Activated T-cell treated with anti-CD3 and anti-CD28 coated beads for 48 hours (primary cell): ENCODE measurements at places on chromosomes 2 and 18.

GRCh38 chr2:45119038-45119437 is 109.8 kb upstream of the SIX2 start:
- no peak for DNase-seq

- DNase-seq: no peak
Observed at GRCh38 chr2:50126845-50127244, 905.1 kb downstream of the NRXN1 start.

- no peak for DNase-seq
Observed at GRCh38 chr2:11558214-11558886, 24.5 kb downstream of the GREB1 start.

DNA sequence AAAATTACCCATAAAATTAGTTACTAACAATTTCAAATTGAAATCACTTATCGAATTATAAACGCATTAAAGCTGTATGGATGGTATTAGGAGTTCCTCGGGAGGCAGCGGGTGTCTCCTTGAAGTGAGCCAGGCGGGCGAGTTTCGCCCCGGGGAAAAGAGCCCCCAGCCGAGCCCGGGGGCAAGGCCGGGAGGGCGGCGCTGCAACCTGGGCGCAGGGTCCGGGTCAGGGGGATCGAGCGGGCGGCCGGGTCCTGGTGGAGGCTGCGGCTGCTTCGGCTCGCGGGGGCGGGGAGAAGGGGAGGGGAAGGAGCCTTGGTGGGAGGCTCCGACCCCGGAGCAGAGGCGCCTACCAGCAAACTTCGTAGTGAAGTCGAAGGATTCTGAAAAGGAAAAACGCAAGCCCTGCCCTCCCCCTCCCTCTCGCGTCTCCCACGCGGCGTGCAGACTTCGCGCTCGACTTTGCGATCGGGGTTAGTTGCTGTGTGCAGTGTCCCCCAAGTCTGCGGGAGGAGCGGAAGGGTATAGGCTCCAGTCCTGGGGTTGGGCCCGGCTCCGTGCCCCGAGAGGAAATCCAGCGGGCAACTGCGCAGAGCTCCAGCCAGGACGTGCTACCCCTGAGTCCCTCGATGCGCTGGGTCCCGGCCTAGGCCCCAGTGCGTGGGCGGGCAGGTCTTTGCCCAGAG is 140.8 kb downstream of the MEIS1 start:
- DNase-seq: no peak

DNA sequence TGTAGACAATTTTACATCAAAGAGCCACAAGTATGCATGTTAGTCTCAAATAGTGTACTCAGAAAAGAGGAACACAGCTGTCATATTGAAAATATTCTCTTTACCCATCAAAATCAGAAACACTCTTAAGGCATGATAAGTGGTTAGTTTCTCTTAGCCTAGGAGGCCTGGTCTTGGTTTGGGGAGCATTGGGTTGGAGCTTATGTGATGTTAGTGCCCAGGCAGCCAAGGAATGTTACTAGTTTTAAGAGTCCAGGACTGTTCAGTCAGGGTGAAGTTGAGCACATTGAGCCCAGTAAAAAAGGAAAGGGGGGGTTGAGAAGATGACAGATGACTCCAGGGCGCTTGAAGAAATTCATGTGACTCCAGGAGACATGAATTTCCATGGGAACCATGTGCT is 340.6 kb downstream of the HRH4 start:
- no peak for DNase-seq

- no peak for DNase-seq
Observed at GRCh38 chr2:62826141-62826540, 120.6 kb downstream of the EHBP1 start.

GRCh38 chr2:38259311-38259710 is 117.8 kb downstream of the ATL2 start:
- no peak for DNase-seq

DNA sequence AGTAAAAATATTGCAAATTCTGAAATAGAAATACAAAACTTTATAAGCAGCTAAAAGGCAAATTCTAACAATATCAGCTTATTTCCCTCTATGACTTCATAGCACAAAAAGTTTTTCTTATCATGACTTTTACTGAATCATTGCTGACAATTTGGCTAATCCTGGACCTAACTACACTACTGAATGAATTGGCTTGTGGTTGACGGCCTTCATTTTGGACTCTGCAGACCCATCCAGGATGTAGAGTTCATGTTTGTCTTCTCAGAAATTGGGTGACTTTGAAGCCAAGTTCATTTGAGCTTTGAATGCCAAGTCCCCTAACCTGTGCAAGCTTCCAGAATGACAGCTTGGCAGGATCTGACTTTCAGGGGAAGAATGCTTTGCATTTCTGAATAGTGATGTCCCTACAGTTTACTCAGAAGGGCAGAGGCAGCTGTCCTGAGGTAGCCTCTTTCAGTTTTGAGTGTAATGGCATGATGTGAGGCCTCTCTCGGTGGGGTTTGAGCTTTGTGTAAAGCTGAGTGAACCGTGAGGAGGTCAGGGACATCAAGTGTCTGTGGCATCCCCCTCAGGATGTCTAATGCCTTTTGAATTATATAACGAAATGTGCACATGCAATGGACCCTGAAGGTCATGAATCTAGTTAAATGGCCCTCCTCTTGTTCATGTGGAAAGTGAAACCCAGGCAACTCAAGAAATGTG is 48.0 kb downstream of the EFEMP1 start:
- no peak for DNase-seq

- DNase-seq: no peak
Observed at GRCh38 chr18:59015531-59016152, 124.0 kb upstream of the SEC11C start.

DNA sequence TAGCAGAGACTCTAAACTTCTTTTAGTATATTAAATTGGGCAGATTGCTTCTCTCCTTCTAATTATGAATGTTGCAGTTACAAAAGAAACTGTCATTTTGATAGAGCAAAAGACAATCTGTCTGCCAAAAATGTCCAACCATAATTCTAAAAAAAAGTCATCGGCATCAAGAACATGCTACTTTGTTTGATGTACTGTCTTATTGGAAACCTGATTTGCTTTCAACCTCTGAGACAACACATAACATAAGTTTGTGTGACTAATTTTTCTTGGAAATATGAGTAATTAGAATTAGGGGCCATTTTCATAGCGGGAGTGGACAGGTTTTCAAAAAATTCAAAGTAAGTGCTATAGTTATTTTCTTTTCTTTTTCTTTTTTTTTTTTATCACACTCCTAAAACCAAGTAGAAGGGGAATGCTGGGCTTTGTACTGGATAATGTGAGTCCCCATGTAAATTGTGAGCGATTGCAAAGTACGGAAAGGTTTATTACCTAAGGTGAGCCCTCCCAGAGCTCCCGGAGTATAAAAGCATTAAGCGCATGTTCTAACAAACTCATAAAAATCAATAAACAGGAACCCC is 59.1 kb downstream of the ZEB2 start:
- no peak for DNase-seq

DNA sequence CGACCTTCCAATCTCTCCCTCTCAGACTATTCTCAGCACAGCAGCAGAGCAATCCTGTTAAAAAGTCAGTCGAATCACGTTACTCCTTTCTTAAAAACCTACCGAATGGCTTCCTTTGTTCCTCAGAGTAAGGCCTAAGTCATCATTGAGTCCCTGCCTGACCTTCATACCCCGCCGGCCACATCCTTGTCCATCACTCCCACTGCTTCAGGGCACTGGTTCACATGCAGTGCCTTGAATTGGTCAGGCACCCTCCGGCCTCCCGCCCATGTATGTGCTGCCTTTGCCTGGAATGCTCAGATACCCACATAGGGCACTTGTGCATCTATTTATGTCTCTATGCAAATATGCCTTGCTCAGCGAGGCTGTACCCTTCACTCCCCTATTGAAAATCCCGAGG is 206.4 kb downstream of the DLGAP1 start:
- DNase-seq: no peak

DNA sequence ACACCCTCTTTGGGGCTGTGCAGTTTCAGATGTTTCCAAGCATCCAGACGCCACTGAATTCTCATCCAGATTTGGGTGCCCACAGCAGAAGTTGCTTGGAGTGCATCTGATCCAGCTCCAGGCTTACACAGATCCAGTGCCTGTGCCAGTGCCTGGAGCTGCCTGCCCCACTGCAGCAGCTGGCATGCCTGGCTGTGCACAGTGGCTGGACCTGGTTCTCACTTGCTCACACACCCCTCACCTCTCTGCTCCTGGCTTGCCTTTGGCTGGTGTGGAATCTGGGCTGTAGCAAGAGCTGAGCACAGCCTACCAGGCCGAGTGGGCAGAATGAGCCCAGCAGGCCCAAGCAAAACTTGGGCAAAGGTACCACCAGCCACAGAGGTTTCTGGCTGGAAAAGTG is 137.9 kb downstream of the SPAG16 start:
- DNase-seq: no peak

- no peak for DNase-seq
Observed at GRCh38 chr2:187865025-187865424, 310.8 kb upstream of the TFPI start.

DNA sequence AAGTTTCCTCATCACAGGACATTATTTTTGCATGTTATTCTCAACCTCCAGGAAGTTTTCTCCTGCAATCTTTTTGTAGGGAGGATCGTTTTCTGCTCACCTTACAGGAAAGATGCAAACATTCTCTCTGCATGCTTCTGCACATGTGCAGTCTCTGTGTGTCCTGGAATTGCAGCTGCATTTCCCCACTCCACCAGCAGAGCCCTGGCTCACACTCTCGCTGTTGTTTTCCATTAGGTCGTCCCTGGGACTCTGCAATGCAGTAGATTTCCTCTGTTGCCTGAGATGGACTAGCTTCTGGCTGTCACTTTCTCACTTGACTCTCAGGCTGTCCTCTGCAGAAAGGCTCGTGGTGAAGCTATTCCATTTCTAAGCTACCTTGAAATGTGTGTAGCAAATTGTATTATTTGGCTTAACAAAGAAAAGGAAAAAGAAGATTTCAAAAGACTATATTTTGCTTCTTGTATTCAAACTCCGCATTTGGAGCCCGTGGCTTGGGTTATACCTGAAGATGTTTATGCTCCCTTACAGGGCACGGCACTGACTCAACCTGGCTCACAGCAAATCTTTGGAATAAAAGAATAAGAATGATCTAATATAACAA is 346.7 kb downstream of the RAD51AP2 start:
- DNase-seq: no peak

DNA sequence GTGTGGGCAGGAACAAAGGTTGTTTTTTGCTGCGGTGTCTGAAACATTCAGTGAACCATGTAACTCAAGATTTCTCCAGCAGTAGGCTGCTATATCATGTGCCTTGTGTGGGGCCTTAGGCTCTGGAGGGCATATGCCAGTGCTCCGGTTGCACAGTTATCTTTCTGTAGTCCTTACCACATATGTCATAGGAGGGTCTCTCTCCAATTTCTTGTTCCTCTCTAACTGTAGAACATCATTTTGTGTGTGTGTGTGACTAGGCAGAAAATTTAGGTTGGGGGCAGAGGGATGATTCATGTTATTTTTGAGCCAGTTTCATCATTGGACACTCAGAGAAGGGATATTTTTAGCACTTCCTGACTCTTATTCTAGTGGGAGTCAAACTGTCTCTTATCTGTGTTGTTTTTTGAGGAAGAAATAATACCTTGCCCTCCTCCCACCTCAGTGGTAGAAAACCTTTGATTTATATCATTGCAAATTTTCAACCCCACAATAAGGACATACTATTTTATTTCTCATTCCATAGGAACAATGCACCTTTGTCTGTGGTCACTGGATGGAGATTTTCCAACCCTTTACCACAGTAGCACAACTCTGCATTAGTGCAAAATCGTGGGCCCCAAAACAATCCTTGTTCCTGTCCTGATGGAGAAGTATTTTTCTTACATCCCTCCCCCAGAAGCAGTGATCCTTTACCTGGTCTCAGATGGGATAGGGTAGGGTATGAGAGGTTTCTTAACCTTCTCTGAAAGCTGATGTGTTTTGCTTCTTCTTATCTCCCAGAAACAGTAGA is 113.9 kb downstream of the CCDC74A start:
- DNase-seq: no peak

DNA sequence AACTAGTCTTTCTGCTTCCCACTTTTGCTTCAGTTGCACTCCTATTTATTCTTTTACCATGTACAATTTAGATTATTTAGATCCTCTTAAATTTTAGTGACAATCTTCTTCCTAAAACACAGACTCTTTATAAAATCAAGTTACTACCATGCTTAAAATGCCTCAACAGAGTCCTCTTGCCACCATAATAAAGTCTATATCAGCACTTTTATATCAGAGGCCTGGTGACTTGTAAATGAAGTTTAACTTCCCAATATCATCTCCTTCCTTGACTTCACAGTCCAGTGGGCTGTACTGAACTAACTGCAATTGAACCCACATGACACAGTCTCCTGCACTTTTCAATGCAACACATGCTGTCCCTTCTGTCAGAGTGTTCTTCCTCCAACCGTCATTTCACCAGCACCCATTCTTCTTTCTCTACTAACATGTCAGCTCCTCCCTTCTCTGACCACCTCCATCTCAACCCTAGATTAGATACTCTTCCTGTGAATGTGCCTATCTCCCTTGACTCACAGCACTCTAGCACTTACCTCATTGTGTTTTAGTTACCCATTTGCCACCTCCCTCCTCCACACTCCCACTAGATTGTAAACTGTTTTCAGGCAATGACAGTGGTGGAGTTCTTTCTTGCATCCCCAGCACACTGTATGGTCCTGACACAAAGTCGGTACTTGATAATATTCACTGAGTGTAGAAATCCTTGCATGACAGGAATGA is 414.9 kb downstream of the SATB2 start:
- DNase-seq: no peak
